Activated naive CD4-positive, alpha-beta T cell treated with anti-CD3 and anti-CD28 coated beads for 36 hours (primary cell): ENCODE measurements at places on chromosomes 3 and 15. TPM values are rescaled to one million over a fixed set of nuclear protein-coding genes. Genes with fewer than 3 reads are reported as not detected.

GRK7 gene
- total RNA-seq, result not detected

DTWD1 gene
- 19.4 TPM for total RNA-seq

XCR1 gene
- not detected for total RNA-seq

SYNPR gene
- total RNA-seq, result not detected

HACD3 gene
- 29.1 TPM for total RNA-seq

EDEM1 gene
- total RNA-seq, result 137 TPM

- H3K27ac ChIP-seq, result no peak overlapping the region
- DNase-seq, result no peak
- H3K36me3 ChIP-seq, result no peaks in the 10 kb centered on the region
Measured at GRCh38 chr3:186599785-186600166, 13.1 kb upstream of the AHSG start.

GRCh38 chr3:184289426-184289938, 9.6 kb upstream of the PSMD2 start:
- DNase-seq, result peak; percentile 79
- no peak overlapping the region for H3K27ac ChIP-seq
- peaks cover 4% of the 10 kb centered on the region for H3K27me3 ChIP-seq
- no peak overlapping the region for H3K4me3 ChIP-seq

GRCh38 chr15:98401029-98401428, 247.3 kb upstream of the IGF1R start:
- no peak overlapping the region for H3K27ac ChIP-seq
- H3K27me3 ChIP-seq, result peaks cover 4% of the 10 kb centered on the region
- H3K4me3 ChIP-seq, result no peak overlapping the region
- H3K36me3 ChIP-seq, result no peaks in the 10 kb centered on the region
- no peaks in the 10 kb centered on the region for H3K4me1 ChIP-seq

GRCh38 chr15:60590935-60591495, 112.1 kb upstream of the ICE2 start:
- H3K27me3 ChIP-seq, result no peaks in the 10 kb centered on the region
- peak overlapping the region; percentile 77 for H3K27ac ChIP-seq
- H3K4me1 ChIP-seq, result peaks cover 42% of the 10 kb centered on the region
- H3K36me3 ChIP-seq, result peaks cover 6% of the 10 kb centered on the region
- peak; percentile 62 for DNase-seq
- H3K4me3 ChIP-seq, result peak overlapping the region; percentile 74

DNA sequence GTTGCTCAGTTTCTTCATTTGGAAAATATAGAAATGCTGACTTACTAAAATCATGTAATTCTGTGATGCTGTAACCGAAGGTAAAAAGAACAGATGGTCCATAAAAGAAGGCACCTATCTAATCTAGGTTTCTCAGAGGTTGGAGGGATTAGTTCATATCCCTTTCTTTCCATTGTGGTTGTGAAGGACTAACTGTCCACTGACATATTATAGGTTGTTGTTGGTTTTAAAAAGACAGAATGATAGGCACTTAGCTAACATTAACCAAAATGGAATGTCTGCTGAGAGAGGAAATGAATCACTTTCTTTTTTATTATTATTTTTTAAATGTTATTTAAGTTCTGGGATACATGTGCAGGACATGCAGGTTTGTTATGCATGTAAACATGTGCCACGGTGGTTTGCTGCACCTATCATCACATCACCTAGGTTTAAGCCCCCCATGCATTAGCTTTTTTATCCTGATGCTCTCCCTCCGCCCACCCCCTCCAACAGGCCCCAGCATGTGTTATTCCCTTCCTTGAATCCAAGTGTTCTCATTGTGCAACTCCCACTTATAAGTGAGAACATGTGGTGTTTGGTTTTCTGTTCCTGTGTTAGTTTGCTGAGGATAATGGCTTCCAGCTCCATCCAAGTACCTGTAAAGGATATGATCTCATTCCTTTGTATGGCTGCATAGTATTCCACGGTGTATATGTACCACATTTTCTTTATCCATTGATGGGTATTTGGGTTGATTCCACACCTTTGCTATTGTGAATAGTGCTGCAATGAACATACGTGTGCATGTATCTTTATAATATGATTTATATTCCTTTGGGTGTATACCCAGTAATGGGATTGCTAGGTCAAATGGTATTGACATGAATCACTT, 45.8 kb downstream of the ALDH1A2 start:
- no peak overlapping the region for H3K4me3 ChIP-seq
- no peak for DNase-seq
- no peaks in the 10 kb centered on the region for H3K4me1 ChIP-seq

DNA sequence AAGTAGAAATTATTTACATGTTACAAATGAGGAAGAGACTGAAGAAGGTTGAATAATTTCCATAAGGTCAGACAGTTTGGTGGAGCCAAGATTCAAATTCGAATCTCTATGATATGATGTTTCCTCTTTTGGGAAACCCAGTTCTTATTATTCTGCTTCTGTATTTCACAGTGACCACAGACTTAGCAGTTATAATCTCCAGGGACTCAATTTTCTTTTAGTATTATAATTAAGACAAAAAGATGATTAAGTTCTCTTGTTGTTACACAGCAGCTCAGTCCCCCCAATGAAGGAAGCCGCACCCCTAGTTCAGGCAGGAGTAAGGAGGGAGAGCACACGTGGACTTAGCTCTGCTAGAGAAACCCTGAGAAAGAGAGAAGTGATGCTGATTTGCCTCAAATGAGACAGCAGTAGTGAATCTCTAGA, 130.6 kb downstream of the CCNL1 start:
- no peak overlapping the region for H3K27ac ChIP-seq
- peaks cover 19% of the 10 kb centered on the region for H3K27me3 ChIP-seq
- no peak for DNase-seq
- H3K36me3 ChIP-seq, result no peaks in the 10 kb centered on the region
- H3K4me3 ChIP-seq, result no peak overlapping the region
- H3K4me1 ChIP-seq, result no peaks in the 10 kb centered on the region

DNA sequence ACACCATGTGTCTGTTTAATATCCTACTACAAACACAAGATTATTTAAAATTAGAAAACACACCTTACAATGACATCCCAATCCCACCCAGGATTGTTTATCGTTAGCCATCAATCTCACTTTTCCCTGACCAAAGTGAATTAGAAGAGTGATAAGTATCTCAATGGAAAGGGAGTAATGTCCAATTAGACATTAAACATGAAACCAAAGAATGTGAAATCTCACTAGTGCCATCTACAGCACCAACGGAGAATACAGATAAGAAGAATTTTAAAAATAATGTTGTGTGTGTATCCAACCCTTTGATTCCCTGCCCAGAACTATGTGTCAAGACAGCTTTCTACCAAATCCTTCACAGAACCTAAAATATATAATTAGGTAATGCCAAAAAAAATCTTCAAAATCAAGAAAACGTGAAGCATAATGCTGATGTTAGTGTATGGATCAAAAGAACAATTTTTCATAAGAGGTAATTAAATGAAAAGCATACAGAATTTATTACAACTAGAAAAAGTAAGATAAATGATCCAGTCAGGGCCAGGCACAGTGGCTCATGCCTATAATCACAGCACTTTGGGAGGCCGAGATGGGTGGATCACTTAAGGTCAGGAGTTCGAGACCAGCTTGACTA, 64.2 kb downstream of the SCAPER start:
- H3K36me3 ChIP-seq, result peaks cover 20% of the 10 kb centered on the region
- peaks cover 18% of the 10 kb centered on the region for H3K4me1 ChIP-seq
- no peak overlapping the region for H3K27ac ChIP-seq
- no peak for DNase-seq
- H3K4me3 ChIP-seq, result no peak overlapping the region

DNA sequence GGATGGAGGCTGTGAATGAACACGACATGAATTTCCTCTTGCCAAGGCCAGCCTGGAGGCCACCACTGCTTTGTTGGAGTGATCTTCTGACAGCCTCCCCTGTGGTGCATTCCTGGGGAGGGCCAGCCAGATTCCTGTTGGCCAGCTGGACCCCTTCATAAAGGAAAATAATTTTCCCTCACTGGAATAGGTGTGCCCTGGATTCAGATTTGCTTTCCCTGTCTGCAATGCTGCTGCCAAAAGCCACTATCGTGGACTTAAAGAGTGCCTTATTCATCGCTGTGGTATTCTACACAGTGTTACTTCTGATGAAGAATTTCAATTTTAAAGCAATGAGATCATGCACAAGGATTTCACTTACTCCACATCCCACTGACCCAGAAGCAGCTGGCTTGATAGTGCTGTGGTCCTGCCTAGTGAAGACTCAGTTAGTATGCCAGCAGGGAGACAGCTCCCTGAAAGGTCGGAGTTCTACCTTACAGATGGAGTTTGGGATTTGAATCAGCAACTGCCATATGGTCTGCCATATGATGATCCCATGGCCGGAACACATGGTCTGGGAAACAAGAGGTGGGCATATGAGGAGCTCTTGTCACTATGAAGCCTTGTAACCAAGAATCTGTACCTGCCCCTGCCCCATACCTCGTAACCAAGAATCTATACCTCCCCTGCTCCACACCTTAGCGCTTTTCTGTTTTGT, 145.2 kb downstream of the KLF13 start:
- H3K4me1 ChIP-seq, result peaks cover 44% of the 10 kb centered on the region
- peak overlapping the region; percentile 7 for H3K27ac ChIP-seq
- no peaks in the 10 kb centered on the region for H3K27me3 ChIP-seq

GRCh38 chr3:4996223-4996765, 17.1 kb downstream of the BHLHE40 start:
- H3K4me3 ChIP-seq, result no peak overlapping the region
- DNase-seq, result no peak
- H3K4me1 ChIP-seq, result peaks cover 16% of the 10 kb centered on the region
- H3K27ac ChIP-seq, result peak overlapping the region; percentile 31
- H3K36me3 ChIP-seq, result no peaks in the 10 kb centered on the region
- no peaks in the 10 kb centered on the region for H3K27me3 ChIP-seq

DNA sequence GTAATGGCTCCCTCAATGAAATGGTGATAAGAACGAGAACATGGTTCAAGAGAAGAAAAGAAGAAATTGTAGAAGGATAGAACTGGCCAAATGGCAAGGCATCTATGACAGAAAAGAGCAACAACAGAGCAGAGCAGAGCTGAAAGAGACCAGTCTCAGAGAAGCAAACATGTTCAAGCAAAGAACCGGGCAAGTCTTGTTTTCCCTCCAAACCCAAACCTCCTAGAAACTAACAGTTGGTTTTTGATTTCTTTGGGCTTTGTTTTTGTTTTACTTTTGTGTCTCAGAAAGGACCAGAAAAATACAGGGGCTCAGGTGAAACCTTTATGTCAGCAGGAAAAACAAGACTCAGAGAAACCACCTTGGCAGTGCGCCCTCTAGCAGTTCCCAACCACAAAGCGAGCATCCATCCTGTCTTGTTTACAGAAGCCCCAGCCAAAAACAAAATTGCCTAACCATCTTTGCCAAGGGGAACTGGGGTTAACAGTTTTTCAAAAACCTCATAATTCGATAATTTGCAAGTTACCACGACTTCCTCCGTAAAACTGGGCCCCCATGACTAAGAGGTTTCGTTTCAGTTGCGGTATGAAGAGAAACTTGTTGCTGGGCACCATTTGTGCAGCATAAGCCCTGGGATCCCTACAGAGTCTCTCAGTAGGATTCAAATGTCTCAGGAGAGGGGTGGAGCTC, 159.2 kb upstream of the SLC24A5 start:
- peak; percentile 9 for DNase-seq
- no peak overlapping the region for H3K4me3 ChIP-seq
- H3K27me3 ChIP-seq, result peaks cover 17% of the 10 kb centered on the region
- peaks cover 7% of the 10 kb centered on the region for H3K4me1 ChIP-seq
- no peak overlapping the region for H3K27ac ChIP-seq

DNA sequence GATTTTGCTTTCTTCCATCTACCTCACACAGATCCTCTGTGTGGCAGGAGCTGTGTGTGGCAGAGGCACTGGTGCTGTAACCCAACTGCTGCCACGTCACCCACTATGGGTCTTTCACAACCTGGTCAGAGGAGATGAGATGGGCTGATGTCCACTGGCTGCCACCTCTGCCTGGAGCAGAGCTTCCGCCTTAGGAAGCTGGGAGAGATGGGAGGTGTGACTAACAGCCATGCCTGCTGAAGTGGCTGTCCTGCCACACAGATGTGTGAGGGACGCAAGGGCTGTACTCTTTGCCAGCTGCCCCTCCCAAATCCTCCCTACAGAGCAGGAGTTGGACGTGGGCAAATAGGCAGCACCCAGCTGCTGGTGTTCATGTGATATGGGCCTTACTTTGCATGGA, 329.5 kb downstream of the GABRB3 start:
- no peaks in the 10 kb centered on the region for H3K27me3 ChIP-seq
- H3K36me3 ChIP-seq, result no peaks in the 10 kb centered on the region
- no peaks in the 10 kb centered on the region for H3K4me1 ChIP-seq
- H3K4me3 ChIP-seq, result no peak overlapping the region
- no peak for DNase-seq
- H3K27ac ChIP-seq, result no peak overlapping the region
